ENCODE measurements at places on chromosomes 3 and 15. TPM values are rescaled to one million over a fixed set of nuclear protein-coding genes. Genes with fewer than 3 reads are reported as not detected.

- DNase-seq: no peak
Observed at GRCh38 chr15:70240082-70240481, 142.4 kb upstream of the TLE3 start.

The OXSR1 gene
- 35.2 TPM for total RNA-seq

The TMC3 gene
- total RNA-seq: 0.02 TPM

- DNase-seq: no peak
Observed at GRCh38 chr3:59769127-59769750, 719.4 kb upstream of the CFAP20DC start.

Measured in NCI-H460 (cell line).